ENCODE measurements at places on chromosomes 6 and 20.

GRCh38 chr20:55513954-55514353, 491.4 kb downstream of the CBLN4 start:
- DNase-seq: no peak

- DNase-seq: no peak
Observed at GRCh38 chr6:12804952-12805645, 88.5 kb downstream of the PHACTR1 start.

GRCh38 chr20:44495257-44495656, 19.6 kb downstream of the TTPAL start:
- DNase-seq: no peak

DNA sequence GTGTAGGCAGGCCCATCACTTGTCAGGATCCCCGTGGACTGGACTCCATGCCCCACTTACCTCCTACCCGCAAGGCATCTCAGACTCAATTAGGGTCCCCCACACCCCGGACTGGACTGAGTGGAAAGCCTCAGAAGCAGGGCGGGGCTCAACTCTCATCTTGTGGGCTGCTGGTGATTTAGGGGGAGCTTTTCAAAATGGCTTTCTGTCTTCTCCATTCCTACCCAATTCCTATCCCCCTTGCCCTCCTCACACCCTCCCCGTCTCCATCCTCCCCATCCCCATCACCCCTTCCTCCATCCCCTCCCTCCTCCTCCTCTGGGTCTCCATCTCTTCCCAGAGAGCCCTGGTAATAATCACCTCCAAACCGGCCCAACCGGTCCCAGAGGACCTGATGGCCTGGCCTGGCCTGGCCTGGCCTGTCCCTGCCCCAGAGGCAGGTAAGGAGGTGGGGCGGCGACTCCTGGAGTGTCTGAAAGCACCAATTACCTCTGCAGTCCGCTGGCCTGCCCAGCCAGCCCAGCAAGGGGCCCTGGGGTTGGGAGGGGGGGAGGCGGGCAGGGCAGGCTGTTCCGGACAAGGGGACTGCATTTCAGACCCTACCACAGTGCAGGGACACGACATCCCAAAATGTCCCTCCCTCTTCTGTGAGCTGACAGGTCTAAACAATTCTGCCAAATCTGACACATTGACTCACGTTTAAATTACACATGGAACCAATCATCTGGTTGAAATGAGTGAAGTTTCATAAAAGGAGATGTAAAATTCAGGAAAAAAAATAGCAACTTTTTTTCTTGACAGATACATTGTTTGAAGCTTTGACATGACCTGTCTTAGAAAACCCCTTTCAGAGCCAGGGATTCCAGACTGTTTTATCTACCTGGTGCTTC, 24.8 kb downstream of the MAFB start:
- no peak for DNase-seq

DNA sequence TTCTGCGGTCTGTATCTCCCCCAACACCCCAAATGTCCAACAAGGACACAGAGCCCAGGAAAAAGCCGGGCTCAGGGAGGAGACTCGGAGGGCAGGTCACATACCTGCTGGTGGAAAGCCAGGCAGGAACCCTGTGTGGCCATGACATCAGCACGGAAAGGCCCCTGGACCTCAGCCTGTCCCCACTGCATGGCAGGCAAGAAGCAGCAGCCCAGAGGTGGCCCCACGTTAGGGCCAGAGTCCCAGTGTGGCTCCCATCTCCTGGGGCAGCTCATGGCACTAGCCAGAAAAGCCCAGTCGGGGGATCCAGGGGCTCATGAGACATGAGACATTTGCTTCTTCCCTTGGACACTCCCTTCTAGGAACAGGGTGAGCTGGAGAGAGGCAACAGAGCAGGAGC, 258.7 kb downstream of the DLL1 start:
- no peak for DNase-seq

GRCh38 chr6:30019819-30020218, 41.2 kb upstream of the POLR1H start:
- DNase-seq: no peak

DNA sequence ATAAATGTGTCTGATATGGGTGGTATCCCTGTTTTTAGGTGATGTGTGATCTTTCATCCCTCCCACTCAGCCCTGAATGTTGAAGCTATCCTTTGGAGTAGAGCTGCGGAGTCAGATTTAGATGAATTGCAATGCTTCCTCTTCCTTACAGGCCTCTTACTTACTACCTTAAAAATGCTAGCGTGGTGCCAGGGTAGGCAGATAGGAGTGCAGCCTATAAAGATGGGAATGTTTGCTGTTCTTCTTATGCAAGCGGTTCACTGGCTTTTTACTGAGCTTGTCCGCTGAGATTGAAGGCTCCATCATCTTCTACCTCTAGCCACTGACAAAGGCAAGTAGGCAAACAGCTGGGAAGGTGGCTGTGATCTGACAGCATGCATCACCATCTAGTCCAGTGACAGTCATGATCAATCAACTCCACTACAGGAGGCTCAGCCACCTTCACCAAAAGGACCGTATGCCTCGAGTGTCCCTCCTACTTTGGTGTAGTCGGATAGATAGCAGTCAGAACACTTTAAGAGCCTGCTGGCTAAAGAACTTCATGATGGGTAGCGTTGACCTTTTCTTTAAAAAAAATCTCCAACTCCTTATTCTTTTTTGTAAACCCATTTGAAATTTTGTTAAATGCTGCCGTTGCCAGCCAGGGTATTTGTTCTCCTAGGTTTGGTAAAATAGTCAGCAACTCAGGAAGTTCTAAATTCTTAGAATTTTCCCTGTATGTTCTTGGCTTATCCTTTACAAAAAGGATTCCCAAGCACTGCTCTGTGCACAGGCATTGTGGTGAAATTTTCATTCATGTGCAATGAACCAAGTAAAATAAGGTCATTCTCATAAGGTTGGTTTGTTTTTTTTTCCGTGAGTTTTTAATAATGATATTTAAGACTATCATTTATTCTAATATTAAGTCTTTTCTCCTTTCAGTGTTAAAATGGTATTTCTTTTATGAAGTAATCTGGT, 169.6 kb downstream of the MTHFD1L start:
- DNase-seq: no peak

- no peak for DNase-seq
Observed at GRCh38 chr6:30782425-30783014, 38.2 kb upstream of the IER3 start.

GRCh38 chr20:45406260-45407066, 1.6 kb upstream of the DBNDD2 start:
- peak; percentile 64 for DNase-seq

GRCh38 chr6:101226677-101227135, 166.8 kb upstream of the GRIK2 start:
- DNase-seq: no peak

DNA sequence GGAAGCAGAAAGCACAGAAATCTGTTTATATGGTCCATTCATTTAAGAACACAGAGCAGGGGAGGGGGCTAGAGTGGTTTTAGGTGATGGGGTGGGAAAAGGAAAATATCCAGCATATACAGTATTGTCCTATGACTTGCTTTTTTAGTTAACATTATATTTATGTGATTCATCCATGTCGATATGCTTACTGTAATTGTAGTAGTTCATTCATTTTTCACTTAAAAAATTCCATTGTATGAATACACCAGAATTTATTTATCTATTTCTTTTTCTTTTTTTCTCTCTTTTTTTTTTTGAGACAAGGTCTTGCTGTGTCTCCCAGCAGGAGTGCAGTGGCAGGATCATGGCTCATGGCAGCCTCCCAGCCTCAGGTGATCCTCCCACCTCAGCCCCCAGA, 9.6 kb upstream of the PRIM2 start:
- no peak for DNase-seq

- DNase-seq: peak; percentile 94
Observed at GRCh38 chr6:31366693-31367470, 9.9 kb upstream of the HLA-B start.

DNA sequence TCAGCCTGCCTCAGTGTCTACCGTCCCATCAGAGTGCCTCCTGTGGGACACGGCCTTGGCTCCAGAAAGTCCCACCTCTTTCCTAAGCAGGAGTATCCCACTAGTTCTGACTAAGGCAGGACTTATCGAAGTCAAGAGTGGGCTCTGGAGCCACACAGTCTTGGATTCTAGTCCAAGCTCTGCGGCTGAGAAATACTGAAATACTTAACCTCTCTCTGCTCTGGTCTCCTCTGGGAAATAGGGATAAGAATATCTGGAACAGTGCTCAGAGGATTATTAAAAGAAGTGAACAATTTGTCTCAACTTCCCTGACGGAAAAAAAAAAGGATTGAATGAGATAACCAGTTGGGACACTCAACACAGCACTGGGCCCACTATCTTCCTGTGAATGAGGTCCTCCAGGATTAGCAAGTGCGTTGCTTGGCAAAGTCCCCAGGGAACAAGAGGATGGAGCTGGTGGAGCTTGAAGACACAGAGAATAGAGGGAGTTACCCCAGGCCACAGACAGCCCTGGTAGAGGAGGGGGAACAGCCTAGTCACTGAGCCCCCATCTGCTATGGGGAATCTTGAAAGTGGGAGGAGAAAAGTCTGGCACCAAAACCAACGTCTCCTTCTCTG, 34.6 kb upstream of the FOXP4 start:
- no peak for DNase-seq

GRCh38 chr20:16922834-16923233, 174.7 kb downstream of the OTOR start:
- no peak for DNase-seq

- DNase-seq: no peak
Observed at GRCh38 chr6:143536461-143536865, 24.9 kb upstream of the FUCA2 start.

DNA sequence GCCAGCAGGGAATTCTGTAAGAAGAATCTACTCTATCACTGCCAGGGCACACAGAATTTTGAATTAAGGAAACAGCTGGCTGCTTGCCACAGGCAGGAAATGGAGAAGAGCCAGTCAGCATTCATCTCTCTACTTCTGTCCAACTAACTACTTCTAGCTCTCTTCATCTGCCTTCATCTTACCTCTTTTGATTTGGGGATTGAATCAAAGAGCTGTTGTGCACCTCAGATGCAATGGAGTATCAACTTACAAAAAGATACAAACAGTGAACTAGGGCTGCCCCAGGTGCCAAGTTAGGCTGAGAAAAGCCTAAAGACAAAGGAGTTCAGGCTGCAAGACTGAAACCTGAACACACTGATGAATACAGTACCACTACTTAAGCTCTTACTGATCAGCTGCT, 82.0 kb downstream of the PTPRK start:
- DNase-seq: no peak

GRCh38 chr6:145022199-145022796, 713.0 kb downstream of the EPM2A start:
- DNase-seq: no peak

DNA sequence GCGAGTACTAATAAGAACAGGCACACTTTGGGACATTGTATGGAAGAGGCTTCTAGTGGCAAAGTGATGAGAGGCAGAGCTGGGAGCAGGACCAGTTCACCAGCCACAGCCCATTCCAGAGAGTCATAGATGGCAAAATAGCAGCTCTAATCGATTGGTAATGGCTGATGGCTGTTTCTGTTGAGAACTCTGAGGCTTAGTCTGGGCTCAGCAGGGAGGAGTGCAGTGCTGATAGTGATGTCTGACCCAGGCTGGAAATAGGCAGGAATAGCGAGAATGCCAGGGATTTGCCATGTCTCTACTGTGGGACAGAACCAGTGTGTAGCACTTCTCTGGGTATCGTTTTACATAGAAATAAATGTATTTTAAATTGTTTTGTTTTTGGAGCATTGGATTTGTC, 620.0 kb upstream of the FLRT3 start:
- no peak for DNase-seq

- no peak for DNase-seq
Observed at GRCh38 chr20:25227317-25227831, 20.5 kb upstream of the PYGB start.

DNA sequence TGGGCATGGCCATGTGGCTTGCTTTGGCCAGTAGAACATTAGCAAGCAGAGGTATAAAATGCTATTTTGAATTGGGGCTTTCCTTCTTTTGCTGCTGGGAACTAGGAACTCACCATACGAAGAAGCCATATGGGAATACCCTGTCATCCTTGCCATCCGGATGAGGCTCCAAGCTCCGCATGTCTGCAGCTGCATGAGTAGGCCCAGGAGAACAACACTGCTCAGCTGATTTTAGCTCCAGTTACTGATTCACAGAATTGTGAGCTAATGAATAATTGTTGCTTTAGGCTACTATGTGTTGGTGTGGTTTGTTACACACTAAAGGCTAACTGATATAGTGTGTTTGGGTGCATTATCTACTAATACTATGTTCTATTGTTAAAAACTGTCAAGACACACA, 2.7 kb upstream of the PLCB4 start:
- DNase-seq: no peak

GRCh38 chr6:29651413-29652197, 5.3 kb upstream of the MOG start:
- DNase-seq: peak; percentile 69

DNA sequence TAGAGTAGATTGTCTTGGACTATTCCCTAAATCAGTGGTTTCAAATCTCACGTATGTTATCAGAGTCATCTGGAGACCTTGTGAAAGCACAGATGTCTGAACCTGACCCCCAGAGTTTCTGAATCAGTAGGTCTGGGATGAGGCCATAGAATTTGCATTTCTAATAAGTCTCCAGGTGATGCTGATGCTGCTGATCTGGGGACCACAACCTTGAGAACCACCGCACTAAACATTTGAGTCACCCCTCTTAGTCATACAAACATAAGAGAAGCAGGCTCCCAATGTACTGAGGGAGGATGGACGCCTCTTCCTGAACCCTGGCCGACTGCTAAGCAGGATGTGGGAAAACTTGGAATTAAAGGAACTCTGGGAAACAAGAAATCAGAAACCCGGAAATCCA, 187.8 kb upstream of the PRDM1 start:
- DNase-seq: no peak

GRCh38 chr20:48411245-48411644, 416.6 kb downstream of the PREX1 start:
- no peak for DNase-seq
